ENCODE measurements at places on chromosomes 3 and 15. TPM values are rescaled to one million over a fixed set of nuclear protein-coding genes. Genes with fewer than 3 reads are reported as not detected.
A peak's percentile ranks its signal among the peaks of the same experiment; 100 is the strongest.

GRCh38 chr3:38597502-38598060 lies 51.9 kb downstream of the SCN5A start:
- no peak overlapping the region for H3K27ac ChIP-seq
- no peaks in the 10 kb centered on the region for H3K36me3 ChIP-seq
- no peak for DNase-seq
- no peaks in the 10 kb centered on the region for H3K4me1 ChIP-seq
- peaks cover 14% of the 10 kb centered on the region for H3K27me3 ChIP-seq

DNA sequence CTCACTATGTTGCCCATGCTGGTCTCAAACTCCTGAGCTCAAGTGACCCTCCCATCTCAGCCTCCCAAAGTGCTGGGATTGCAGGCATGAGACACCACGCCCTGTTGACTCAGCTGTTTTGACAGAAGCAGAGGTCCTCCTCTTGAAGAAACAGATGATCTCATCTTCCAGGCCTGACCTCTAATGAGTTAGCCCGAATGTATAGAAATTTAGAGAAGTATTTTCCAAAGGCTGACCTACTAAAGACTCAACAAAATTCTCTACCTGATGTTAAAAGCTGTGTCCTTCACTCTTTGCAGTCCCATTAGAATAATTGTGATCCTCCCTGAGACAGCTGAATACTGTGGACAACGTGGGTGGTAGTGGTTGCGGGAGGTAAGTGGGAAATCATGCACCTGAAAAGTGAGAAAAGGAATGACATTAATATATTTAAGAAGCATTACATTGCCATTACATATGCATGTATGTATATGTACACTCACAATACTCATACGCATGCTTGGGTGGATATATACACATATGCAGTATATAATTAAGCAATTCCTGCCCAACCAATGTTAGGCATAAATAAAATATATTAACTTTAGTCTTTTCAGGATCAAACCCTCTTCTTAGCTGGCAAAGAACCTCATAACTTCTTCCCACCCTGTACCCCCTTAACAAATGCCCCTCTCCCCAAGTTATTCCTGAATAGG lies 204.6 kb upstream of the NR2F2 start:
- DNase-seq: no peak
- no peaks in the 10 kb centered on the region for H3K36me3 ChIP-seq
- H3K27ac ChIP-seq: no peak overlapping the region
- no peaks in the 10 kb centered on the region for H3K27me3 ChIP-seq
- H3K4me3 ChIP-seq: no peak overlapping the region

DNA sequence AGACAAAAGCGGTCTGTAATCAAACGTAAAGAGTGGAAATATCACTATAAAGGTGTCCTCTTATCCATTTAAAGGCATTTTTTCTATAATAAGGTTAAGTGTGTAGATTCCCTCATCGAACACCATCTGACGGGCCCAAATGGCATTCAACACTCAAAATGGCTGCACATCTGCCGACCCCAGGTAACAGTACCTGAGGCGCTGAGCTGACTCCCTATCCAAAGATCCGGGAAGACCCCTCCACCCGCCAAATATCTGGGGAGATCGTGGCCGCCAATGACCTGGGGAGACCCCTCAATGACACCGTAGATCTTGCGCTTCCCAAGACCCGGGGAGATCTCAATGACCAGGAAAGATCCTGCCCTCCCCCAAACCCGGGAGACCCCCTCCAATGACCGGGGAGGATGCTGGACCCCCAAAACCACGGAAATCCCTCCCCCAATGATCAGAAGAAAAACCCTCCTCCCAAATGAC lies 476 bp downstream of the IP6K2 start:
- DNase-seq: peak; percentile 8
- peak overlapping the region; percentile 96 for H3K4me3 ChIP-seq
- H3K36me3 ChIP-seq: peaks cover 10% of the 10 kb centered on the region
- peaks cover 5% of the 10 kb centered on the region for H3K27me3 ChIP-seq
- H3K4me1 ChIP-seq: peaks cover 34% of the 10 kb centered on the region

DNA sequence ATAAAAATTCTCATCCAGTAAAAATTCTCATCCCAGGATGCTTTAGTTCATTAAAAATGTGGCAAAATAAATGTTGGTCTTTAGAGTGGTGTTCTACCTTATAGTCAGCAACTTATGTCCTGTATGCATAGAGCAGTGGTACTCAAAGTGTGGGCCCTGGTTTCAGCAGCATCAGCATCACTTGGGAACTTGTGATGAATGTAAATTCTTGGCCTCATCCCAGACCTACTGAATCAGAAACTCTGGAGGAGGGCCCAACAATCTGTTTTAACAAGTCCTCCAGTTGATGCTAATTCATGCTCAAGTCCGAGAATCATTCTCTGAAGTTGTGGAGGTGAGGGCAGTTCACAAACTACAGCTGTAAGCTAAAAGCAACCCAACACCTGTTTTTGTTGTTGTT lies 307.3 kb upstream of the SATB1 start:
- no peaks in the 10 kb centered on the region for H3K36me3 ChIP-seq
- H3K27ac ChIP-seq: no peak overlapping the region

- no peak overlapping the region for H3K27ac ChIP-seq
- no peak overlapping the region for H3K4me3 ChIP-seq
- no peaks in the 10 kb centered on the region for H3K27me3 ChIP-seq
- no peak for DNase-seq
- no peaks in the 10 kb centered on the region for H3K4me1 ChIP-seq
- no peaks in the 10 kb centered on the region for H3K36me3 ChIP-seq
Observed at GRCh38 chr3:50557915-50558314, 9.6 kb downstream of the C3orf18 start.

DNA sequence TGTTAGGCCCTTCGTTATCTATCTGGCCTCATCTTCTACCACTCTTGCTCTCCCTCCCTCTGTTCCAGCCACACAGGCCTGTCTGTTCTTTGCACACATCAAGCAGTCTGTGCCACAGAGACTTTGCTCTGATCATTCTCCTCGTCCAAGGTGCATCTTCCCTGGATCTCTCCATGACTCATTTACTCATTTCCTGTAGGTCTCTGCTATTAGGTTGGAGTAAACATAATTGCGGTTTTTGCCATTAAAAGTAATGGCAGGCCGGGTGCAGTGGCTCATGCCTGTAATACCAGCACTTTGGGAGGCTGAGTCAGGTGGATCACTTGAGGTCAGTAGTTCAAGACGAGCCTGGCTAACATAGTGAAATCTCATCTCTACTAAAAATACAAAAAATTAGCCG lies 9.5 kb upstream of the C3orf49 start:
- DNase-seq: no peak
- no peak overlapping the region for H3K27ac ChIP-seq
- no peak overlapping the region for H3K4me3 ChIP-seq
- peaks cover 2% of the 10 kb centered on the region for H3K36me3 ChIP-seq
- no peaks in the 10 kb centered on the region for H3K27me3 ChIP-seq

DNA sequence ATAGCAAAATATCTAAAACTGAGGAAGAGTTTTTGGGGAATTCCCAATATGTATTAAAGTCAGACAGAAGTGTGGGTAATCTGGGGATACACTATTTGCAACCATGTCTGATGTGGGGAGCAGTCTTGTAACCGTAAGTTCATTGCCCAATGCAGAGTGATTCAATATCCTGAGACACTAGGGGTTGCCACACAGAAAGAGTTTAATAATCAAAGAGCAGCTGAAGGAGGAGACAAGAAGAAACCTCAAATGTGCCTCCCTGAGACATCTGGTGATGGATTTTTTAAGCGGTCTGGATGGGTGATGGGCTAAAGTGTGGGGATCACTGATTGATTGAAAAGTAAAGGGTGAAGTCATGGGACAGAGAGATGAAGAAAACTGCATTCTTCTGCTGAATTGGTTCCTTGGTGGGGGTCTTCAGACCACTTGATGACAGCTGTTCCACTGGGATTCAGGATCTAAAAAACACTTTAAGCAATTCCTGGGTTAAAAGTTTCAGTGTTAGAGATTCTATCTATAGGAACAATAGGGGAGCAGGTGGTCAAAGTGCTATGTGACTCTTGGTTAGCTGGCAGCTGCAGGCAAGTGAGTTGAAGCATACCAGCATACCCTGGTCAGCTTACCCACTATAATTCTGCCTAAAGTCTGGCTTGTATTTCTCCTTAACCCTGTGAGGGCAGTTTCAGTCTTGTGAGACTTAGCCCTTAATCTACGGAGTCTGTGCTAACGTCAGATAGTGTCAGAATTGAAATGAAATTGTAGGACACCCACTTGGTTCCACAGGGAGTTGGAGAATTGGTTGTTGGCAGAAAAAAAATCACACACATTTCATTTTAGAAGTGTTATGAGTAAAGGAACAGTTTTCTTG lies 425.9 kb upstream of the TGFBR2 start:
- no peak for DNase-seq
- no peak overlapping the region for H3K4me3 ChIP-seq
- H3K4me1 ChIP-seq: peaks cover 20% of the 10 kb centered on the region

DNA sequence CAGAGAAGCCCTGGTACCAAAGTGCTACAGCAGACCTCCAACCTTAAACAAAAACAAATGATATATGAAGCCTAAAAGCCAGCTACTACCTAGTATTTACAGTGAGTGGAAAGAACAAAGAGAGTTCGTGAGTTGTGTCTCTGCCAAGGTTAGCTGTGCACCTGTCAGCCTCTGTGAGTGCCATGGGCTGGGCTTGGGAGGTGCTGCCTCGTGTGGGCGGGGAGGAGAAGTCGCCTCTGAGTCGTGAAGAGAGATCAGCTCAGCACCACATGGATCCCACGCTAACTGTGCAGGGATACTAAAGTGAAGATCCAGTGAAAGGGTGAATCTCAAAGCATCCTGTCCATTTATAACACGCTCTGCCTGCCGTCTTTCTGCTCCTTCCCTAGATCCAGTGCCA lies 101.9 kb downstream of the CHDH start:
- H3K4me3 ChIP-seq: no peak overlapping the region
- DNase-seq: no peak
- H3K4me1 ChIP-seq: no peaks in the 10 kb centered on the region

DNA sequence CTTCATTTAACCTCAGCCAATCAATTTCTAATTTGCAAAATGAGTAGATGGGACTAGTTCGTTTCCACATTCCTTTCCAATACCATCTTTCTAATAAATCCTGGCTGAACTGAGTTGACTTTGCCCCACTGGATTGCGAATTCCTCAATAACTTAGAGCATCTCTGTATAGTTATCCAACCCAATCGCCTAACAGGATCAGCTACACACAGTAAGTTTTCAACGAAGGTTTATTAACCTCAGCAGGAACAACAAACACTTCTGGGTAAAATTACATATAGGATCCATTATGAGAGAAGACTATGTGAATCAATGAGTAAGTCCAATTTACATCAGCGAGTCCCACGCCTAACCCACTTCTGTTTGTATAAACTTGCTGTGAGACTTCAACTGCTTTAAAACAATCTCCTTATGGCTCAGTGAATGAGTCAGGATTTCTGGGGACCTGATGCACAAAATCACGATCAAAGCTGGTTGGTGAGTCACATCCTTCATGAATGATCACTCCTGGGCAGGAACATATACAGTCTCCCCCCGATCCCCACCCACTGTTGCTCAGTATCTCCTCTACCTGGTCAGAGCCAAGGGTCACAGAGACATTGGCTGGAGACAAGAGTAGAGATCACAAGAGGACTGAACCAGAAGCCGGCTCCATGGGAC lies 142.8 kb downstream of the EDEM1 start:
- no peaks in the 10 kb centered on the region for H3K36me3 ChIP-seq
- peaks cover 3% of the 10 kb centered on the region for H3K27me3 ChIP-seq
- no peak overlapping the region for H3K27ac ChIP-seq
- no peaks in the 10 kb centered on the region for H3K4me1 ChIP-seq
- no peak for DNase-seq
- H3K4me3 ChIP-seq: no peak overlapping the region

DNA sequence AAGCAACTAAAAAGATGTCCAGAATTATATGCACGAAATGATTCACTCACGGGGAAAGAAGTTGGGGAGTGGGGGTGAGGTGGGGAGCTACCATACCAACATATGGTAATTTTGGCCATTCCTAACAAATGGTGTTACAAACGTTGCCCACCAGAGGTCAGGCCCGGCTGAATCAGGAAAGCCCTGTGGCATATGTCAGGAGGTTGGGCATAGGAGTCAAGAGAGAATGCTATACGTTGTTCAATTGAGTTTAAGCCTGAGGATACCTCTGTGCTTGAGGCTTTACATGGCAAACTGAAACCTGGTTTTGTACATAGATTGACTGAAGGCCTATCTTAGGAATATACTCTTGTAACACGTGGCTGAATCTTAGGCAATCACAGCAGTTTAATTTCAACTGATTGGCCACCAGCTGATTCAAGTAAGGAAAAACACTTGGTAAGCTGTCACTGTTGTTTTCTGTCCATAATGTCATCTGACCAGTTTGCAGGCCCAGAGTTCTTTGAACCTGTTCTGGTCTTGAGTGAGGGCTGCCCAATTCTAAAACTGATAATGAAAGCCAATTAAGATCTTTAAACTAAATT lies 23.4 kb upstream of the SLC2A2 start:
- no peak overlapping the region for H3K27ac ChIP-seq
- DNase-seq: peak; percentile 46
- H3K4me1 ChIP-seq: peaks cover 18% of the 10 kb centered on the region
- H3K36me3 ChIP-seq: no peaks in the 10 kb centered on the region
- no peak overlapping the region for H3K4me3 ChIP-seq

GRCh38 chr3:30754426-30754825 lies 140.0 kb downstream of the GADL1 start:
- no peak for DNase-seq
- no peaks in the 10 kb centered on the region for H3K27me3 ChIP-seq
- H3K4me3 ChIP-seq: no peak overlapping the region
- no peaks in the 10 kb centered on the region for H3K36me3 ChIP-seq
- no peak overlapping the region for H3K27ac ChIP-seq
- H3K4me1 ChIP-seq: peaks cover 4% of the 10 kb centered on the region

- no peak for DNase-seq
- H3K27me3 ChIP-seq: peaks cover 3% of the 10 kb centered on the region
- H3K4me1 ChIP-seq: no peaks in the 10 kb centered on the region
- no peaks in the 10 kb centered on the region for H3K36me3 ChIP-seq
- H3K4me3 ChIP-seq: no peak overlapping the region
- no peak overlapping the region for H3K27ac ChIP-seq
Observed at GRCh38 chr3:154730186-154730585, 300.2 kb upstream of the GPR149 start.

DNA sequence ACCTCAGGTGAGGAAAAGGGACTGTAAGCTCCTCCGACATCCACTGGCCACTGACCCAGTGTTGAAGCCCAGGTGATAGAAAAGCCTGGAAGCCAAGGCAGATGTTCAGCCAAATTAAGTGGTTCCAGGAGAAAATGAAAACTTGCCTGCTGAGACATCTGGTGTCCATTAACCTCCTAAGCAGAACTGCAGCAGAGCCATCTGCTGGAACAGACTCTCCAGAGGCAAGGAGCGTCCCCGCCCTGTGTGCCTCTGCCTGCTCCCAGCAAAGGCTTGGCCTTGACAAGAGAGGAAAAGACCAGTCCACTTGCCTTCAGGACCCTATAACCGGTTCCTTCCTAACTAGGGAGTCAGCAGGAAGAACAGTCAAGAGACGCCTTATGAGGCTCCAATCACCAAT lies 48.2 kb downstream of the SRGAP3 start:
- H3K4me3 ChIP-seq: peak overlapping the region; percentile 79
- peak overlapping the region; percentile 84 for H3K27ac ChIP-seq

GRCh38 chr15:27599034-27599433 lies 500.1 kb downstream of the OCA2 start:
- no peak overlapping the region for H3K27ac ChIP-seq
- H3K4me1 ChIP-seq: peaks cover 11% of the 10 kb centered on the region
- no peaks in the 10 kb centered on the region for H3K36me3 ChIP-seq
- no peak for DNase-seq
- no peak overlapping the region for H3K4me3 ChIP-seq

Gene SCN5A
- total RNA-seq: 1.2 TPM

Gene GHSR
- total RNA-seq: not detected

Gene GOLGA8H
- total RNA-seq: 2.1 TPM

Gene CAMP
- not detected for total RNA-seq

Gene ABHD17C
- 23.5 TPM for total RNA-seq

Gene CLDN1
- total RNA-seq: 0.14 TPM

Gene NUP210
- 59.4 TPM for total RNA-seq
